Bone marrow (tissue), 2 donors: ENCODE measurements at places on chromosomes 7 and 10.

- DNase-seq, result no peak
These were observed 107.0 kb upstream of the RET start for GRCh38 chr10:42969909-42970308.

GRCh38 chr10:21238044-21238443, 287.4 kb downstream of the SKIDA1 start:
- DNase-seq, result no peak

DNA sequence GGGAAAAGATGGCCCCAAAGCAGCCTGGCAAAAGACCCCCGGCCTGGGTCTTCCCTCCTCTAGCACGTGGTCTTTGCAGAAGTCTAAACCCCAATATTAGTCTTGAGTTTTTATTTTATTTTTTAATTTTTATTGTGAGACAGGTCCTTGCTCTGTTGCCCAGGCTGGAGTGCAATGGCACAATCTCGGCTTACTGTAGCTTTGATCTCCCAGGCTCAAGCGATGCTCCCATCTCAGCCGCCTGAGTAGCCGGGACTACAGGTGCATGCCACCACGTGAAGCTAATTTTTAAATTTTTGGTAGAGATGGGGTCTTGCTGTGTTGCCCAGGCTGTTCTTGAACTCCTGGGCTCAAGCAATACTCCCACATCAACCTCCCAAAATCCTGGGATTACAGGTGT, 40.3 kb upstream of the MXI1 start:
- no peak for DNase-seq

DNA sequence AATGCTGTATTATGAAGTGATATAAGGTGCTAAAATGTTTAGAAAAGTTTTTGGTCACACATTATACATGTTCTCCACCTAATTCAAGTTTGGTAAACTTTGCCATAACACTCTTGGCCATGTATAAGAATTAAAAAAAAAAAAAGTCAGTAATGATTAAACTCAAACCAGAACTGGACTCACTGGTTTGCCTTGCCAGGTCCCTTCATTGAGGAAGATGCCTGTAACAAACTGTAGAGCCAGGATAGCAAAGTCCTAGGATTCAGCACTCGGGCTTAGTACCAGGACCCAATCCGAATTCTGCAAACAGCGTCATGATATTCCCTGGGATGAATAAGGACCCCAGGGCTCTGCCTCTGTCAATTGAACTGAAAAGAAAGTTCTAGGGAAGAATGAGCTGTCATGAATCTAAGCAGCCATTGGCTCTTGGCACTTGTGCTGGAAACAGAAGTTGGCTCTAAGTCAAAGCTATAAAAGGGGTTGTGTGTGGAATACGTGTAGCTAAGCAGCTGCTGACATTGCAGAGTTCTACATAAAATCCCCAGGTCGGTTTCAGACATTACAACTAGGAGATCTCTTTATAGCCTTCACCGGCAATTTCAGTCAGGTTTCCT, 216.9 kb downstream of the C7orf25 start:
- DNase-seq, result no peak

GRCh38 chr10:119509909-119510451, 32.5 kb downstream of the RGS10 start:
- no peak for DNase-seq

DNA sequence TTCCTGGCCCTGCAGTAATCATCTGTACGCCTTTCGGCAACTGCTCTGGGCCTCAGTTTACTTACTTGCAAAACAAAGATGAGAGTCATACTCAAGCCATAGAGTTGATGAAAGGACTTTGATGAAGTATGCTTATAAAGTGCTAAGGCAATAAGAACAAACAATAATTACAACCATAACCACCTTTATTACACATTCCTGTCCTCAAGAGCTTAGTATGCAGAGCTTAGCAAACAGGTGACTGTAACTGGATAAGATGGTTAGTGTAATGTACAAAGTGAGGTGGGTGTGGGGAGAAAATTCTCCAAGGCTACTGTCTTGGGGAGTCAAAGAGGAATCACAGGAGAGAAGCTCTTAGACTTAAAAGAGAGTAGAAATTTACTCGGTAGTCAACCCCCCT, 117.0 kb upstream of the AFAP1L2 start:
- DNase-seq, result no peak

- no peak for DNase-seq
These were observed 203.0 kb downstream of the KCND2 start for GRCh38 chr7:120475994-120476393.
